Activated CD8-positive, alpha-beta T cell treated with anti-CD3 and anti-CD28 coated beads for 36 hours (primary cell): ENCODE measurements at places on chromosomes 5 and 9.

GRCh38 chr9:18350036-18350435, 123.9 kb upstream of the ADAMTSL1 start:
- DNase-seq, result no peak

- DNase-seq, result no peak
Measured at GRCh38 chr5:35665096-35665495, 47.4 kb downstream of the SPEF2 start.

DNA sequence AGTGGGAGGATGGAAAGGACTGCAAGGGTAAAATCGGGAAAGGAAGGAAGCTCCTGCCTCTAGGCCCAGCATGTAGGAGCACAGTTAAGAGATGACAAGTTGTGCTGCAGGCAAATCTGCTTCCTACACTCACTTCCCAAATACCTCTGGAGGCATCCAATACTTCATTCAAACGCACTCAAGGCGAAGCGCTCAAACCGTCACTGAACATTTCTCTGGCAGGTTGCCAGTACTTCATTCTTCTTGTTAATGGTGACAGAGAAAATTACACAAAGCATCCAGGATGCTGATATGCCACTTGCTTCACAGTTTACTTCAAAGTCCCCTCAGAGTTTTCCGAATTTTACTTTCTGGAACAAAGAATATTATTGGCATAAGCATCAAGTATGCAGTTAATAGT, 59.8 kb downstream of the NREP start:
- DNase-seq, result no peak

DNA sequence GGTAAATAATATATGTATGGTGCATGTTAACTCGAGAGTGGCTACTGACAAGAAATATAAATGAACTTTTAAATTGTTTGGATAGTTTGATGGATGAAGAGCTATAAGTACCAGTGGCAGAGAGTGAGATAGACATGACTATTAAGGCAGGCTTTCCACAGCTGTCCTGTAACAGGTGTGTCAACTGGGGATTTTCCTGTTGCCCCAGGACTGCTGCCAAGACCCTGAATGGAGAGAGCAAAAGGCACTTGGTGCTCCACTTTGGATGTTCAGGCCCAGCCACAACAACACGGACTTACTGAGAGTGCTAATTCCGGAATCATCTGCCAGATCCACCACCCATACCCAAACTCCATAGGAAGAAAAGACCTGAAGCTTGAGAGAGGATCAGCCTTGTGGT, 215.1 kb downstream of the SEC61B start:
- no peak for DNase-seq

- no peak for DNase-seq
Measured at GRCh38 chr5:80573062-80573461, 3.0 kb upstream of the ANKRD34B start.

DNA sequence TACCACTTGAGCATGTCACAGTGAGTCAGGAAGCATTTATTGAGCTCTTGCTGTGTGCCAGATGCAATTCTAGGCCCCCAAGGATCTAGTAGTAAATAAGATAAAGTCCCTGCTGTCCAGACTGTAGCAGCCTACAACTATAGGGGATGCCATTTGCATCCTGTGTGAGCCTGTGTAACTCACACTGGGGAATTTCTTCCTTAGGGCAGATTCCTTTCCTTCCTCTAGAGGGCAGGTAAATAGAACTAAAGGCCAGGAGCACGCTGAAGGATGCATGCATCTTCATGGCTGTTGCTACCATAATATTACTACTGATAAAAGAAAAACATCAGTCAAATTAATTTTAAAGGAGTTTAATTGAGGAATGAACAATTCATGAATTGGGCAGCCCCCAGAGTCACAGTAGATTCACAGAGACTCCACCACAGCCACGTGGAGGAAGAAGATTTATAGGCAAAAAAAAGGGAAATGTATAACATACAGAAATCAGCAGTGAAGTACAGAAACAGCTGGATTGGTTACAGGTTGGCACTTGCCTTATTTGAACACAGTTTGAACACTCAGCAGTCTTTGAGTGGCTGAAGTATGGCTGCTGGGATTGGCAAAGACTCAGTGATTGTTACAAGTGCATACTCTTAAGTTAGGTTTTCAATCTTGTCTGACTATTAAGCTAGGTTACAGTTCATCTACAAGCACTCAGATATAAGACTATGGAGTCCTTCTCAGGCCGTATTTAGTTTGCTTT, 98.9 kb downstream of the ACTL7B start:
- DNase-seq, result no peak

GRCh38 chr9:9620736-9621135, 992.1 kb downstream of the PTPRD start:
- DNase-seq, result no peak

- DNase-seq, result peak; percentile 47
Measured at GRCh38 chr9:22147813-22148527, 138.9 kb upstream of the CDKN2B start.

- peak; percentile 33 for DNase-seq
Measured at GRCh38 chr5:124748687-124749594, 2.5 kb upstream of the ZNF608 start.

- DNase-seq, result no peak
Measured at GRCh38 chr5:52887066-52887465, 99.3 kb downstream of the ITGA1 start.

GRCh38 chr9:112754578-112754977, 4.0 kb downstream of the SNX30 start:
- peak; percentile 79 for DNase-seq

DNA sequence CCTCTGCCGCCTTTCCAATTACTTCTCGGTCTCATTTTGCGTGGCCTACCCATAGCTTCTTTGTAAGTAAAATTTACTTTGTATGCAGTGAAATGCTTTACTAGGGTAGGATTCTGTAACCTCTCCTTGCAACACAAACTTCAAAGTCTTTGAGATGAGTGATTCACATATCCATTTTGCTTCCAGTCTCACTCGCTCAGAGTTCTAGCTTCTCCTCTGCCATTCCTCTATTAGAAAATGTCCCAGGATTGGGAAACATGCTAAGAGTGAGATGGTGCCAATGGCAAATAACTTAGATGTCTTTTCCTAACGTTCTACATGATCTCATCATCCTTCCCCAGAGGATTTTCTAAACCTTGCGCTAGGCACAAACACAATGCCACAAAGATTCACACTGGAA, 270.5 kb upstream of the SLC30A5 start:
- no peak for DNase-seq

DNA sequence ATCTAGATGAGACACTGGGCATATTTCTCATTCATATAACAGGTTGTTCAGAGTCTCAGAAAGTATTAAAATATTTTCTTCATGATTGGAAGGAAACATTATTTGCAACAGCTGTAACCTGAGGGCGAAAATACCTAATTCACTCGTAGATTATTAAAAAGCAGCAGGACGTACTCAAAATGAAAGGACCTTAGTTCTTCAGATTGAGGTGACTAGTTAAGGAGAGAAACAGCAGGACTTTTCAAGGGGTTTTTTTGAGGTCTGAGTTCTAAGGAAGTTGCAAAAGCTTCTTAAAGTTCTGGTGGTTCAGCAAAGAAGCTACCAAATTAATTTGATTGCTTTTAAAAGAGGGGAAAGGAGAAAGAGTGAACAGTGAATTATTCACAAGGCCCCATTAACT, 174.9 kb downstream of the TMEM161B start:
- no peak for DNase-seq

DNA sequence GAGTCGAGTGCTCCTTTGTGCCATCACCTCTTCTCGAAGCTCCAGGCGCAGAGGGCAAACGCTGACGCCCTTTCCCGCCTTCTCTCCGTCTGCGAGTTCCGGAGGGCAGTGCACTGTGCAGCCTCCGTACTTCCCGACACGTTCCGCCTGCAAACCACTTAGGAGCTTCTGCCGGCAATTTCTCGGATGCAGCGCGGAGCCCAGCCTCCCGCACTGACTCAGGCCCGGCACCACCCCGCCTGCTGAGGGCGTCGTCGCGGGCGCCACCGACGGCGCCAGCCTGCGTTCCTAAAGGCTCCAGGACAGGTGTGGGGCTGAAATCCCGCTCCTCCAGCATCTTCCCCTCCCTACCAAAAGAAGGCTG, 9.3 kb upstream of the TRIM36 start:
- no peak for DNase-seq
